Muscle of arm (tissue), 14 donors: ENCODE measurements at places on chromosomes 5 and 9.

DNA sequence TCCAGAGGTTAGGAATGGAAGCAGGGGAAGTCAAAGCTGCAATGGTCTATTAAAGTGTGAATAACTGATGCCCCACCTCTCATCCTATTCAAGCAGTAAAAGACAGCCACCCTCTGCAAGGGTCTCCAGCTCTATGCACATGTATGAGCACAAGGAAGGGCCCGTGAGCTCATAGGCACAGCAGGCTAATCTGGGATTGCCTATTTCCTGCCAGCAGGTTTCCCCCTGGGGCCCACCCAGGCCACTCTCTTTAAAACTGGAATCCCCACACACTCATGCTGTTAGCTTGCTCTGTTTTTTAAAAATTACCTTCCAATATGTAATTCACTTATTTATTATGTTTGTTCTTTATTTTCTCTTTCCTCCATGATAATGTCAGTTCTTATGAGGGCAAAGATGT is 48.7 kb upstream of the ZNF366 start:
- no peak for DNase-seq

- DNase-seq = no peak
These were observed 138.6 kb downstream of the CEMIP2 start for GRCh38 chr9:71629578-71630215.

DNA sequence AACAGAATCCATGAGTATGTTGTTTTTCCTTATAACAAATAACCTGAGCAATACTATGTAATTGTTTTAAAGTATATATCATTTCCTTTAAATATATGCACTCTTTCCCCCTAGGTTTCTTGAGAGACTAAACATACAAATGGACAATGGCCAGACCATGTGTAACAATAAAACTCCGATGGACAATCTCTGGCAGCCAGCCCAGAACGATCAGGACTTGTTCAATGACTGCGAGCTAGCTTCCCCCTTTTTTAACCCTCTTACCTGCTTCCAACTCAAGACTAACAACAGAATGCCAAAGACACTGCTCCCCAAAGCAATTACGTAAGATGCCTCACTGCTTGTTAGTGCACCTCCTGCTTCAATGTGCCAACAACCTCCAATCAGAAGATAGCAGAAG is 94.9 kb downstream of the HTR4 start:
- peak; percentile 11 for DNase-seq

GRCh38 chr5:18807256-18808149 is 1173.2 kb downstream of the TAF11L14 start:
- DNase-seq = no peak

DNA sequence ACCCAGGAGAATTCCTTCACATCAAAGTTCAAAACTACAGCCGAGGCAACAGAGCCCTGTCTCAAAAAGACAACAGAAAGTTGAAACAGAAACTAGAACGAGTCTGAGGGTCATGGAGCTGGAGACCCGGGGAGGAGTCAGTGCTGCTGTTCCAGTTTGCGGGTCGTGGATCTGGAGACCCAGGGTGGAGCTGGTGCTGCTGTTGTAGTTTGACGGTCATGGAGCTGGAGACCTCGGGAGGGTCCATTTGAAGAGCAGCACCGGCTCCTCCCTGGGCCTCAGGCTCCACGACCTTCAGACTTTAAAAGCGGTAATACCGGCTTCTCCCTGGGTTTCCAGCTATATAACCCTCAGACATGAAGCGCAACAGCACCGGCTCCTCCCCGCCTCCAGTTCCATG is 13.0 kb upstream of the LCN15 start:
- no peak for DNase-seq
